Brain microvascular endothelial cell (primary cell): ENCODE measurements at places on chromosomes 7 and 10.

DNA sequence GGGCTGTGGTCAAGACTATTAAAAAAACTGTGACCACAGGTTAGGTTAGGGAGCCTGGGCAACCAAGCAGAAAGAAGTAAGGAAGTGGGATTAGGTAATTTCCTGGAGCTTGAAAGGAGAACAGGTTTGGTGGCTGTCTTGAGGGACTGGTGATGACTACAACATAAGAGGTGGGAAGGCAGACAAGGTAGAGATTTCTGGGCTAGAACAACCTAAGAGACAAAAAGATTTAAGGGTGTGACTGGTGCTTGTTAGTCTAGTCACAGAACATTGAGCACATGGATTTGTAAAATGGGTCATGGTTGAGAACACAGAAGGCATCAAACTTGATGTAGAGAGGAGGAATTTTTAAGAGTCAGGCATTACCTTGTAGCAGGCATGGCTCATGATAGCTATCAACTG is 123.7 kb upstream of the ASAH2 start:
- DNase-seq: no peak

GRCh38 chr7:8212638-8213037 is 49.3 kb downstream of the ICA1 start:
- DNase-seq: no peak

DNA sequence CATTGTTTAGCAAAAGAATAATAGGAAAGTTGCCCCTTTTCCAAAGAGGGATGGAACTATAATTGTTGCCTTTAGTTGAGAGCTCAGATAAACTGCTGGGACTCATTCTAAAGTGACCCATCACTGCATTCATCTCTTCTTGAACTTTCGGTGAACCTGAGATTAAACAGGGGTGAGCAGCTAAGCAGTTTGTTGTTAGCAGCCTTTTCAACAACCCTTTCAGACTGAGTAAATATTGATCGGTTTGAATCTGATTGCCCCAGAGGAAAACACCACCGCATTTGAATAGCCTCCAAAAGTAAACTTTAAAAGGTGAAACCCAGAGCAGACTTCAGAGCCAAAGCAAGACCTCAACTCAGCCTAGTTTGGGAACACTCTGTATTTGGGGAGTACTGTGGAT is 4.7 kb downstream of the HOXA1 start:
- DNase-seq: no peak

GRCh38 chr7:110486549-110486948 is 604.4 kb upstream of the LRRN3 start:
- DNase-seq: no peak

DNA sequence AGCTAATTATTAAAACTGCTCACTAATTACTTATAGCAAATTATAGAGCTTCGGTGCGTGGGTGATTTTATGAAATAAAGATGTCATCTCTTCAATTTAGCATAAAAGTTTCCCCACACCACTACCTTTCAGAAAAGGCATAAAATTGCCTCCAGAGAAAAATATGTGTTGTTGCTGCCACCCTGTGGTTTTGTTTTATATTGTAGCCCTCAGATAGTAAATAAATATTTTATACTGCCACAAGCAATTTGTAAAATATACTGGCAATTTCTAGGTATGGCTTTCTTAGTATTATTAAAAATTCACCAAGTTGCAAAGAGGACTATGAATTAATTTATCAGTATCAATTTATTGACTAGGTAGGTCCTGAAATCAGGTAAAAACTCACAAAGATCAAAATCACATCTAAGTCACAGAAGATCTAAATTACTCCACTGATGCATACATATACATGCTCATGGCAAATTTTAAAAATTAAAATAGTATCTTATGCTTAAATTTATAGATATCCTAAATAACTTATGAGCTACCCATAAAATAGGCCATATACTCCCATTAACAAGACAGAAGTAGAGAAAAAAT is 26.5 kb downstream of the ASNS start:
- DNase-seq: peak; percentile 16

DNA sequence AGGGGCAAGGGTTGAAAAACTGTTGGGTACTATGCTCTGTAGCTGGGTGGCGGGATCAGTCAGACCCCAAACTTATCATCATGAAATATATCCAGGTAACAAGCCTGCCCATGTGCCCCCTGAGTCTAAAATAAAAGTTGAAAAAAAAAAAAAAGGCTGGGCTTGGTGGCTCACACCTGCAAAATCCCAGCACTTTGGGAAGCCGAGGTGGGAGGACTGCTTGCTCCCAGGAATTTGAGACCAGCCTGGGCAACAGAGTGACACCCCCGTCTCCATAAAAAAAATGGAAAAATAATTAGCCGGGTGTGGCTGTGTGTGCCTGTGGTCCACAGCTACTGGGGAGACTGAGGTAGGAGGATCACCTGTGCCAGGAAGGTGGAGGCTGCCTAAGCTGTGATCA is 83.5 kb downstream of the VIPR2 start:
- DNase-seq: no peak

- DNase-seq: no peak
Measured at GRCh38 chr10:88865281-88865876, 13.7 kb upstream of the ANKRD22 start.

- no peak for DNase-seq
Measured at GRCh38 chr10:17814973-17815372, 5.8 kb downstream of the MRC1 start.

GRCh38 chr10:45183174-45183573 is 132.2 kb downstream of the OR13A1 start:
- no peak for DNase-seq

GRCh38 chr10:8352171-8353075 is 297.9 kb downstream of the GATA3 start:
- DNase-seq: no peak

DNA sequence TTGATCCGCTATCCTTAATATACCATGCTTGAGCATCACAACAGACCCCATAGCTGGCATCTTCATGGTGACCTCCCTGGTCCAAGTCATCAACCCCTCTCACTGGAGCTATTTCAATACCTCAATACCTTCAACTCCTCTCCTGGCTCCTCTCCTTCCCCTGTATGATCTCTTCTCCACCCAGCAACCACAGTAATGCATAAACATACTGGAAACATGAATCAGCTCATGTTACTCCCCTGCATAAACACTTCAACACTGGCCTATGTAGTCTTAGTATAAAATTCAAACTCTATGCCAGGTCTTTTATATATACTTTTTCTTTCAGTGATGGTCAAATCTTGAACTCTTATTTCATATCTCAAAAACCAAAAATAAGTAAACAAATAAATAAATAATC is 31.8 kb upstream of the TMEM273 start:
- peak; percentile 28 for DNase-seq

GRCh38 chr10:69963835-69964710 is 88.6 kb upstream of the MACROH2A2 start:
- no peak for DNase-seq

- DNase-seq: no peak
Measured at GRCh38 chr10:24453404-24453830, 244.5 kb downstream of the KIAA1217 start.

- DNase-seq: no peak
Measured at GRCh38 chr7:157462419-157462771, 125.6 kb downstream of the DNAJB6 start.
